ENCODE measurements at places on chromosomes 6 and 20. TPM values are rescaled to one million over a fixed set of nuclear protein-coding genes. Genes with fewer than 3 reads are reported as not detected.

PAK5 gene
- not detected for total RNA-seq

ADGRF5 gene
- total RNA-seq = not detected

ZDHHC14 gene
- total RNA-seq = 8.4 TPM

DNA sequence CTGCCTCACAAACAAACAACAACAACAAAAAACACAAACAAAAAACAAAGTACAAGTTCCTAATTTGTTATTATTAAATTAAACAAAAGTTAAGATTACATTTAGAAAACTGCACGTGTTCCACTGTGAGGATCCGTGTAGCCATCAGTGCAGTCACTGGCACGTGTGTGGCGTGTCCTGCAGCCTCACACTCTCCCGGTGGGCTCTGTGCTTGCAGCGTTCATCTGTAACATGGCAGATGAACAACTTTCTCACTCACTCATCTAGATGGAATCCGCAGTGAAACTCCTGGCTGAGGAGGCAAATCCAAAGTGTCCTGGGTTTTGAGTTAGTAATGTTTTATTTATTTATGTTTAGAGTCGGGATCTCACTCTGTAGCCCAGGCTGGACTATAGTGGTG is 12.9 kb upstream of the ADRM1 start:
- H3K4me3 ChIP-seq = no peak overlapping the region
- no peaks in the 10 kb centered on the region for H3K4me1 ChIP-seq
- no peak for DNase-seq
- peaks cover 18% of the 10 kb centered on the region for H3K36me3 ChIP-seq

TNF gene
- not detected for total RNA-seq

GRCh38 chr6:17998442-17998841 is 11.0 kb upstream of the KIF13A start:
- no peaks in the 10 kb centered on the region for H3K27me3 ChIP-seq
- H3K4me1 ChIP-seq = peaks cover 3% of the 10 kb centered on the region
- H3K27ac ChIP-seq = no peak overlapping the region
- no peak overlapping the region for H3K4me3 ChIP-seq

DNA sequence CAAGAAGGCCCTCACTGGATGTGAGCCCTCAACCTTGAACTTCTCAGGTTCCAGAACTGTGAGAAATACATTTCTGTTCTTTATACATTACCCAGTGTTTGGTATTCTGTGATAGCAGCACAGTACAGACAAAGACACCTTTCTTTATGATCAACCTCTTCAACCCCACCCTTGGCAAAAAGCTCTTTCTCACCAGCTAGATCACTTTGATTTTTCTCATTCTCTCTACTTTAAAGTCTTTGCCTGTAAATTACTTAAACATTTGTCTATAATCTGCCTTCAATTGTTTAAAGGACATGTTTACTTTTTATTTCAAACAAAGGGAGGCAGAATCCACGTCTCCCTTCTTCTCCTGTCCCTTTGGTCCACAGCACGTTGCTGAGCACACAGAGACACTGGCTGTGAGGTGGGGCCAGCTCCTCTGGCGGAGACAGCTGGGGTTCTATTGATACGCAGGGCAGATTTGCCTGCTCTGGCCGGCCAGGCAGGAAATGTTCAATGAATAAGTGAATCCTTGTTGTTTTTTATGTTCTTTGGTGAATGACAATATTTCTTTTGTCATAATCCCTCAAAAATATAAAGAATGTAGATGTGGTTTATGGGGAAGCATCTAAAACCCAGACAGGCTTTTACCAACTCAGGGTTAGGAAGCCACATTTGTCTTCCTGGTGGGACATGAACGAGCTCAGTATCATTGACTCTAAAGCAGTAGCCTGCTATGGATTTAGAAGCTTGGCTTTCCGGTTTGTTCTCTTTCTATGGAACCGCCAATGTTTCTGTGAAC is 52.9 kb downstream of the NEDD9 start:
- H3K27me3 ChIP-seq = no peaks in the 10 kb centered on the region
- DNase-seq = no peak
- no peak overlapping the region for H3K4me3 ChIP-seq
- H3K4me1 ChIP-seq = no peaks in the 10 kb centered on the region
- peaks cover 16% of the 10 kb centered on the region for H3K36me3 ChIP-seq

PDE10A gene
- 10.4 TPM for total RNA-seq

PKIB gene
- 42.1 TPM for total RNA-seq

DNA sequence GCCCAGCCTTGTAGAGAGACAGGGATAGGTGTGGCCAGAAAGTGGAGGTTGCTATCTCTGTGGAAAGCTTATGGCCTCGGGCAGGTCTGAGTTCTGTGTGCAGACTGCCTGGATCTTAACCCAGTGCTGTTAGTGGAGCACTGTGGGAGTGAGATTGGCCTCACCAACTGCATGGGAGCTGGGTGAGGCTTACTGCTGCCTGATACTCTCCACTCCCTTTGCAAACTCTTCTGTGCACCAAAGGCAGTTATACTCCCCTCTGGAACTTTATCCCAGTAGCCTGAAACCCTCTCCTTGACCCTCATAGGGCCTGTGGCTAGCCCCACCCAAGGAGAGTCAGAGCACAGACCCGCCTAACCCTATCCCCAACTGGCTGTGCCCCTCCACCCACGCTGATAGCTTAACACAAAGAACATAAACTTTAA is 41.4 kb upstream of the PKIB start:
- peaks cover 9% of the 10 kb centered on the region for H3K36me3 ChIP-seq
- no peak for DNase-seq
- H3K4me3 ChIP-seq = no peak overlapping the region

GRCh38 chr20:44771172-44771535 is 25.5 kb downstream of the KCNK15 start:
- H3K27me3 ChIP-seq = peaks cover 36% of the 10 kb centered on the region
- no peaks in the 10 kb centered on the region for H3K4me1 ChIP-seq
- no peaks in the 10 kb centered on the region for H3K36me3 ChIP-seq
- no peak overlapping the region for H3K27ac ChIP-seq
- DNase-seq = no peak

PDYN gene
- not detected for total RNA-seq

CSE1L gene
- 39.5 TPM for total RNA-seq
